ENCODE measurements at places on chromosomes 7 and 10.

- no peak for DNase-seq
These were observed 214.0 kb downstream of the MDFIC start for GRCh38 chr7:115135769-115136410.

GRCh38 chr10:119371704-119372663 is 164.6 kb downstream of the GRK5 start:
- DNase-seq = no peak

- DNase-seq = peak; percentile 67
These were observed 58.7 kb upstream of the PRPS1L1 start for GRCh38 chr7:18086165-18087025.

GRCh38 chr7:148589640-148590039 is 926 bp upstream of the C7orf33 start:
- no peak for DNase-seq

DNA sequence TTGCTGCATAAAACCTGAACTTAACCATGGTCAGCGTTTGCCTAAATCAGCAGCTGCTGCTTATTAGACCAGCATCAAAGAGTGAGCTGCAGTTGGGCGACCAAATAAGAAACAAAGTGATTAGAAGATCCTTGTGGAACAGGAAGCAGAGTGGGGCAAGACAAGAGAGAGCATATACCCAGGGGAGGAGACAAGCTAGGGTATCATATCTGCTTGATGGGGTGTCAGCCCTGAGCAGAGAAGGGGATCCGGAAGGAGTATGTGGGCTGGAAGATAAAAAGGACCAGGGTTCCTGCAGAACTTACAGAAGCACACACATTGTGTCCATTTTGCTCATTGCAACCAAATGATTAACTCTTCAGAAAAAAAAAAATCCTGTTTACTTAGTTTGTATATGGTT is 213.6 kb downstream of the CELF2 start:
- DNase-seq = no peak
